Activated naive CD4-positive, alpha-beta T cell (primary cell): ENCODE measurements at places on chromosomes 3 and 15.

GRCh38 chr15:40175160-40175559 is 14.3 kb downstream of the BUB1B start:
- no peak for DNase-seq

DNA sequence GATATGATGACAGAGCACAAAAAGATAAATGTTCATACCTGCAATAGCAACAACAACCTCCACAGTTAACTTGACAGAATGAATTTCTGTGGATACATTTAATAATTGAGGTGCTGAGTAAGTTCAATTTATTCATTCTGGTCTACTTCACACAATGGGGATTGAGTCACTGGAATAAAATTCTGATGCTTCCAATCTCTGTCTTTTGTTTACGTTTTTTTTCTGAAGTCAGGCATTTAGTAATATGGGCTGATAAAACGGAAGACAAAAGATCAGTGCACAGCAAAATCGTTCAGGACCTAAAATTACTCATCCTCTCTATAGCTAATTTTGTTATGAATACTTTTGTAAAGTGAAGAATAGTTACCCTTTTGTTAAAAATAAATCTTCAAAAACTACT is 565.9 kb upstream of the CCDC54 start:
- no peak for DNase-seq

DNA sequence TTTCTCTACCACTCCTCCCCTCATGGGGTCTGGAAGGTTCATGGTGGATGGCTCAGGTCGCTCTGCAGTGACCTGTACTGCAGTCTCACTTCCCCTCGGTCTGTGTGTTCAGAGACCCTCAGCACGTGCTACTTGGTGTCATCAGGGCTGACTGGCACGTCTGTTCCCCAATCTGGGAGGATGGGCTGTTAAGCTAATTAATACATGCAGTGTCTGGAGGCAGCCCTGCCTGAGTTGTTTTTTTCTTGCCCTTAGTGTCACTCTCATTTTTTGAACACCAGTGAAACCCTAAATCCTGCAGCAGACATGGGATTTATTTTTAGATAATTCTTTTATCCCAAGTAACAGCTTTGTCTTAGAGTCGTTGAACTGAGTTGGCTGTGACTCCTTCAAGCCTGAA is 64.6 kb downstream of the ARNT2 start:
- no peak for DNase-seq

DNA sequence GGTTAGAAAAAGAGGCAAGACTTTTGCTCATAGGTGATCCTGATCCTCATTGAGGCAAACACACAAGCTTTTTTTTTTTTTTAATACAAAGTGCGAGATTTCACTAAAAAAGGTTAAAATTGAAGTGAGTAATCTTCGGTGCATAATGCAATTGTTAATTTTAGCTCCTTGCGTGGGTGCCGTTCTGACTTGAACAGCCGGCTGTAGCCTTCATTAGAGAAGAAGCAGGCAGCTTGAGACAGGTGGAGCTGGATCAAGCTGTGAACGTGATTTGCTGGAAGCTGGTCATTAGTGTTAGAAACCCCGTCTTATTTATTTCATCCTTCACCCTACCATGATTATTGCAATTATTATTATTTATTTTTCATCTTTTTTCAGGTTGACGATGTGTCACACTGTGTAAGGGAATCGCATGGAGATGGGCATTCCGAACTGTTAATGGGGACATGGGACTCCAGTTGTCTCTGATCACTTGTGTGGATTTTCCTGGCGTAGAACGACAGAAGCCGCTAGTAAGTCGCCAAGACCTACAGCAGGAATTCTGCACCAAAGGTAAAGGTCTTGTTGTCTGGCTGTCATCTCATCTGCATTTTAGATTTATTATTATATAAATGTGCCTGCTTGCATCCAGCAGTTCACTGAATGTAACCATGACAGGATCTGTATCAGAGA is 40.2 kb downstream of the ARPP21 start:
- DNase-seq = no peak

DNA sequence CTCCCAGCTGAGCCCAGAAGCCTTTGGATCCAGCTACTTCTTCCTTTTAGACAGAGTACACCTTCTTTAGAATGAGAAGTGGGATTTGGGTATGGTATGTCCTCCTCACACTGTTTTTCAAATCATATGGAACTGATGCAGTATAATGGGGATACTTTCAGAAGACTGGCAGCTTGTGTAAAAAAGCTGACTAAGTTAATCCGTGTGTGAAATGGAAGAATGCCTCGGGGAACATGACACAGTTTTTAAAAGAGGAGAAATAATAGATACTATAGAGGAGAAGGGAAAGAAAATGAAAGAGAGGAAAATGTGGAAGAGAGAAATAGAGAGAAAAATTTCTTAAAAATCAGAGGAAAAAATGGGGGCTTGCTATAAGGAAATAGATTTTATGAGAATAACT is 47.7 kb downstream of the TUSC7 start:
- no peak for DNase-seq

DNA sequence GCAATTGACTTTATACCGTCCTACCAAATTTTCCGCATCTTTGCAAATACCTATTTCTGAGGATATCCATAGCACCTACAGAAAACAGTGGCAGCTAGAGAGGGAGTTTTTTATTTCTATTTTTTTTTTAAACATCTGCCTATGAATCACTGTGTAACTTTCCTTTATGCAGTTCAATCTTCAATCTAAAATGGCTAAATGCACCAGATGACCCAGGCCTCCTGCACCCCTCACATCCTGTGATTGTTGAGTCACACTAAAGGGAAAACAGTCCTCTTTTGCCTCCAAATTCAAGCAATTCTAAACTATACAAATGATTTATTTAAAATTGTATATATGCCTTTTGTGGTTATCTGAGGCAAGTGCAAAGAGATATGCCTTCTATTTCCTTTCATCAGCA is 20.1 kb upstream of the BCL6 start:
- no peak for DNase-seq
